M059J (cell line): ENCODE measurements at places on chromosomes 6 and 20.

GRCh38 chr6:24959319-24959718 is 23.6 kb upstream of the RIPOR2 start:
- DNase-seq = no peak

DNA sequence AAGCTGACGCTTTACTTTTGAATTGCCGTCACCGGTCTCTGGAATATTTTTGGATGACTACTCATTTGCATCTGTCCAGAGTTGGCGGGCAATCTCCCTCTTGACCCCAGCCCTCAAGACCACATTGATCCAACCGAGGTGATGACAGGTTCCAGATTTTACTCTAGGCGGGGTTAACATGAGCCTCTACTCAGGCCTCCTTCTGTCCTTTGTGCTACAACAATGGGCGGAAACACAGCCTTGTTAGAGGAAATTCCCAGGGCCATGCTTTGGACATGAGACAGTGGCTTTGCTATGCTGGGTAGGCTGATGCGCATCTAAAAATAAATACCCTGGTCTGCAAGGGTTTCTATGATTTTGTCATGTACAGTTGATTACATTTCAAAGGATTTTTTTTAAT is 27.0 kb upstream of the ADGRF5 start:
- DNase-seq = no peak

GRCh38 chr6:159913375-159913774 is 22.6 kb downstream of the MAS1 start:
- DNase-seq = no peak

DNA sequence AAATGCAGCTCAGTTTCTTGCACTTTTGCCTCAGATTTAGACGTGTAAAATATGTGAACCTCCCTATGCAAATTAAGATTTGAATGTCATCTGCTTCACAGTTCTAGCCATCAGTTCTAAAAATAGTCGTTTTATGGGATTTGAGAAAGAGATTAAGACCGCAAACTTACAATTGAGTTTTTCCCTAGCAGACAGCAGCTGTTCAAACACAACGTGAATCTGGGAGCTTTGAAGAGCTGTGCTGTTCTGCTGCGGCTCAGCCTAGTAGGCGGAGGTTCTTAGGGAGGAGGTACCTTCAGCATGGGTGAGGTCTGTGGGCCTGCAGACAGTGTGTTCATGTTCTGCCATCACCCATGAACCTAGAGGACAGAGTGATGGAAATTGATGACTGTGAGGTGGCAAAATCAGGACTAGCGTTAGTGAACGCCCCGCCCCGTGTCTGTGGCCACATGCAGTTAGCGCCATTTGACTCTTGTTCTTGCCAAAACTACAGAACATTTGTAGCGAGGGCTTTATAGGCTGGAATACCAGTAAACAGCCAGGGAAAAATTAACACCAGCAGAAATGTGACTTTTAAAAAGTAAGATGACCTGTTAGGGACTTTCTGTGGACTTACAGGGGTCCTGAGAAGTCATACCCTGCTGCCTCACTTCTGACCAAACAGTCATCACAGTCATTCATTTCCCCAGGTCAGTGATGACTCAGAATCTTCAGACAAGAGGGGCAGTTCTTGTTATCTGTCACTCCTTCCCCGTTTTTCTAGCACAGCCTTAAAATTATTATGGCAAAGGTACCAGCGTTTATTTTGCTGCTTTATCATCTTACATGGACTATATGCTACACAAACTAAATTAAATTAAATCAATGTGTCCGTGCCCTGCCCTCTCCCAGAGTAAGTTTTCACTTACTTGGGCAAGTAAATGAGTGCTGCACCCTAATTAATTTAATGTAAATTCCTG is 84.3 kb upstream of the TMEM181 start:
- peak; percentile 73 for DNase-seq

GRCh38 chr6:4636191-4636880 is 139.9 kb upstream of the CDYL start:
- no peak for DNase-seq

DNA sequence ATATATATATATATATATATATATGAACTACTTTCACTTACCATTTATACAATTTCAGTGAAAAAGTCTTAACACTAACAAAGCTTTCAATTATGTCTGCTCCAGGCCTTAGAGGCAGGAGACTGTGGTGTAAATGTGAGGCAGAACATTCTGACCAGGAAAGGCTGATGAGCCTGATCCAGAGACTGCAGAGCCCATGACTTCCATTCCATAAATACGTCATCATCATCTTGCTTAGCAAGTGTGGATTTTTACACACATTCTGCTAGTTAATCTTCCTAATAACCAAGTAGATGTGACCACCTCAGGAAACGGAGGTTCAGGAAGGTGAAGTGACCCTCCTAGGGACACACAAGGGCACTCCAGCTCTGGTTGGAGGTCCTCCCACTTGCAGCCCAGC is 14.9 kb downstream of the TRERF1 start:
- DNase-seq = no peak

DNA sequence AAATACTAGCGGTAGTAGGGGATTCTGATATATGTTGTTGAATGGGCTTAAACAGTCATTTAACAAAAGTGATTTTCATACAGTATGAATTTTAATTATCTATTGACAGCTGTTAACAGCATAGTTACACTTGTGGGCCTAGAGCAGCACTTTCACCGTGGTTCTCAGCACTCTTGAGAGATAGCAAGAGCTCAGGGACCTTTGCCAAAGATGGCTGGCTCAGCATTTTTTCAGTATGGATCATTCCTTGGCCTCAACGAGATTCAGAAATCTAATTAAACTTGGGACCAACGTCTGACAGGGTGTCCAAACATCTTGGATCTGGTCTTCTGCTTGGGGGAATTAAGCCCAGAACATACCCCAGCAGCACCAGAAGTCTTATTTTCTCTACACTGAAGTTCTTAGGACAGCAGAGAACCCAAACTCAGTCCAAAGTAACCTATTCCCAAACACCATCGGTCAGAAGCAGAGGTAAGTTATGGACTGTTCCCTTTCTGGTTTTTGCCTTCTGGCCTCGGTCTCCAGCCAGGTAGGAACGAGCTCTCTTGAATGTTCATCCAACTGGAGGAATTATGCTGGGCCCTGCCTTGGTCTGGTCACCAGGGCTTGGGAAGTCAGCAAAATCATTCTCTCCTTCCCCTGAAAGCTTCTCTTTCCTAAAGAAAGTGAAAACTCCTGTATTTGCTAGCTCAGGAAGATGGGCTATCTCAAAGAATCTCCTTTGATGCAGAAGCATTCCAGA is 25.7 kb downstream of the PRPH2 start:
- DNase-seq = peak; percentile 45

DNA sequence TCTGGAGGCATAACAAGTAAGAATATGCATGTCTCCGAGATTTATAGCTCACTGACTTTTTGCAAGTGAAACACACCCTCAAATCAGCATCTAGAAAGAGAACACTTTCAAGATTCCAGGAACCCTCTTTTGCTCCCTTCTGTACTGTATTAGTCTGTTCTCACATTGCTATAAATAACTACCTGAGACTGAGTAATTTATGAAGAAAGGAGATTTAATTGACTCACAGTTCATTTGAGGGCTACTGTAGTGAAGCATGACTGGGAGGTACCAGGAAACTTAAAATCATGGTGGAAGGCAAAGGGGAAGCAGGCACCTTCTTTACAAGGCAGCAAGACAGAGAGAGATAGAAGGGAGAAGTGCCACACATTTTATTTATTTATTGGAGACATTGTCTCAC is 269.9 kb downstream of the UTRN start:
- DNase-seq = no peak

- DNase-seq = no peak
These were observed 363.5 kb downstream of the ESR1 start for GRCh38 chr6:152170702-152171667.

GRCh38 chr20:51221791-51222408 is 199.0 kb upstream of the KCNG1 start:
- DNase-seq = peak; percentile 33

DNA sequence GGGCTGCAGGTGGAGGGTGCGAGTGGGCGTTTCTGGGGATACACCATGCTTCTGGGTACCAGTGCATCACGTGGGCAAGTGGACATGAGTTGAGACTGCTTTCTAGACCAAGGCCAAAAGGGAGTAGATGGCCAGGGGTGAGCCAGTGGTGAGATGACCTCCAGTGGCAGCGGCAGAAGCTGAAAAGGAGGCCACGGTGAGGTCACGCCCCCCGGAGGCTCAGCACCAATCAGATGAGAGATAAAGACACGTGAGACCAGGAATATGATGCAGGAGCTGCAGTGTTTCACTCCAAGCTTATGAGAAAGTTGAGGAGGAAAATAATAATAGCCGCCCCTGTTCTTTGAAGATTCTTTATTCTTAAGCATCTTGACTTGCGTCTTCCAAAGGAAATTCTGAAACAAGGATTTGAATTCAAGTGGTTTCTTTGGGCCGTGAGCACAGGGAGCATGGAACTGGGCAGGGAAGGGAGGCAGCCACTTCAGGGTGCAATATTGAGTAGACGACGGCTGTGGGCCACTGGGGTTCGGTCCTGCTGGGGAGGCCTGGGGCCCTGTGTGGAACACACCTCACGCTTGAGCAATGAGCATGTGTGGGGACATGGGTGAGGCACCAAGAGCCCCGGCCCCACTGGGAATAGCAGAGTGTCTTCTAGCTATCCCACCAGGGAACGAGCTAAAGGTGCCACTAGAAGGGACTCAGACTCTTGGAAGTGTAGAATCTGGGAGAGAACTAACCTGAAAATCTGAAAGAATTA is 156.7 kb upstream of the LRFN2 start:
- DNase-seq = no peak

DNA sequence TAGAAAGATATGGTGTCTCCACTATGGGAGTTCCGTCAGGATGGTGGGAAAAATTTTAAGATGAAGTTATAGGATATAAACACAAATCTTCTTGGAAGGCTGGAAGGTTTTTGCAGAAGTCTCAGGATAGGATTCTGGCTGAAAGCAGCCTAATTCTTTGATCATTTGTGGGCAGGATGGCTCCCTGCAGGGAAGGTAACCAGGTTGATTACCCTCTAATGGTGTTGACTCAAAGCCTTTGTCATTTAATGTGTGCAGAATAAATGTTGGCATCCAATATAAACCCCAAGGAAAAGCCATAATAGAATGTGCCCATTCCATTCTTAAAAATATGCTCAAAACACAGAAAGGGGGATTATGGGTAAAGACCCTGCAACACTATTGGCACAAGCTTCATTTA is 204.3 kb downstream of the EPM2A start:
- no peak for DNase-seq

DNA sequence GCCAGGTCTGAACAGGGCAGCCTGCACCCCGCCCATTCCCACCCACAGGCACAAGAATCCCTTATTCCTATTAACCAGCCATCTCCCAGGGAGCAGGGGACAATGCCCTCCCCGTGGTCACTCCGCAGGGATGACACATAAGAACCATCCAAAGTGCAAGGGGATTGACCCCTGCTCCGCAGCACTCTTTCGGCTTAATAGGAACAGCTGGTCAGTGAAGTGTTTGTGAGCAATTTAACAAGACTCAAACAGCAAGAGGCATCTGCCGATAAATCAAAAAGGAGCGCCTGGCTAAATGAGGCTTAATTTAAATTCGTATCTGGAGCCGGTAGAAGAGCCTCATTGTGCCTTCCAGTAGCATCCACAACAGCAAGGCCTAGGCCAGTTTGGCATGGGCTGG is 389.4 kb downstream of the RNGTT start:
- no peak for DNase-seq

GRCh38 chr20:46018112-46018511 is 9.4 kb downstream of the MMP9 start:
- DNase-seq = no peak

- DNase-seq = peak; percentile 47
These were observed 21.7 kb downstream of the MAP1LC3A start for GRCh38 chr20:34579979-34580940.

DNA sequence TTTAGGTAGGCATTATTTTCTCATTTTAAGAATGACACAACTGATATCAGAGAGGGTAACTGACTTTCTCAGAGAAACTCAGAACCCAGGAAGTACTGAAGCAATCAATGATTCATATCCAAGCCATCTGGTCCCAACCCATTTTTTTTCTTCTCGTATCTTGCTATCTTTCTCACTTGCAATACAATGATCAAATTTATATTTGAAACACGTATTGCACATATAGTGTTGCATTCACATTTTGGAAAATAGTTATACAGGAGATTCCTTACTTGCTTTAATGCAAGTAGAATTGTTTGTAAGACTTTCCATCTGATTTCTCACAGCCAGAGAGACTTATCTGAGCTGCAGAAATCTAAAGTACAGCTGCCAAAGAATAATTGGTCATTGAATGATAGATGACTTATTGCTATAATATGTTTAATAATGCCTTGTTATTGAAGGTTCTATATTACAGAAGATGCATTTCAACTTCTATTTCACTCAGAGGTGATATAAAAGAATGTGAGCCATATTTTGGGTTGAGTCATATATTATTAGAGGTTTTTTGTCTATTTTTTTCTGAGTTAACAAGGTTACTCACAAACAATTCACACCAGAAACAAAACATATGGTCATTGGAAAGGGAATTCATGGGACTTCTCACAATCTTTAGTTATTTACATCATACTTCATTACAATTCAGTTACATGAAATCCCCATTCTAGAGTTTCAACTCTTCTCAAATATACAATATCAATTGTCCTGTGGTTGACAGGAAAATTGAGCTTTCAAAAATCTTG is 337.5 kb upstream of the CITED2 start:
- peak; percentile 55 for DNase-seq

DNA sequence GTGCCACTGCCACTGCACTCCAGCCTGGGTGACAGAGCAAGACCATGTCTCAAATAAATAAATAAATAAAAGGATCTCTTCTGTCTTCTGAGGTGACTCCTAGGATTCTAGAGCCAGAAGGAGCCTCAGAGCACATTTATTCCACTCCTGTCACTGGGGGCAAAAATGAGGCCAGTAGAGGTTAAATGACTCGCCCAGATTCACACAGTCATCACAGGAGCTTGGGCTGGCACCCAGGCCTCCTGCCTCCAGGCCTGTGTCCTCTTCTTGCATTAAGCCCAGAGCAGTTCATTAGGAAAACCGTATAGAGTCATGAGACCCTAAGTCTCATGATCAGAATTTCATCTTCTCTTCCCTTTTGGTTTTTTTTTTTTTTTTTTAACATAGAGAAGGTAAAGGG is 243.3 kb downstream of the NRN1 start:
- DNase-seq = peak; percentile 77

GRCh38 chr6:159961528-159961927 is 7.4 kb upstream of the IGF2R start:
- peak; percentile 53 for DNase-seq

- DNase-seq = no peak
These were observed 193.8 kb upstream of the SNX9 start for GRCh38 chr6:157629220-157629619.

- no peak for DNase-seq
These were observed 153.8 kb downstream of the CEBPB start for GRCh38 chr20:50344232-50345071.

- DNase-seq = peak; percentile 75
These were observed 83.7 kb upstream of the CCDC28A start for GRCh38 chr6:138689849-138690248.

GRCh38 chr6:46410334-46410953 is 80.8 kb downstream of the RCAN2 start:
- DNase-seq = peak; percentile 43

- peak; percentile 18 for DNase-seq
These were observed 17.2 kb upstream of the MAS1L start for GRCh38 chr6:29504961-29505360.
